ENCODE measurements at places on chromosomes 3 and 15.

DNA sequence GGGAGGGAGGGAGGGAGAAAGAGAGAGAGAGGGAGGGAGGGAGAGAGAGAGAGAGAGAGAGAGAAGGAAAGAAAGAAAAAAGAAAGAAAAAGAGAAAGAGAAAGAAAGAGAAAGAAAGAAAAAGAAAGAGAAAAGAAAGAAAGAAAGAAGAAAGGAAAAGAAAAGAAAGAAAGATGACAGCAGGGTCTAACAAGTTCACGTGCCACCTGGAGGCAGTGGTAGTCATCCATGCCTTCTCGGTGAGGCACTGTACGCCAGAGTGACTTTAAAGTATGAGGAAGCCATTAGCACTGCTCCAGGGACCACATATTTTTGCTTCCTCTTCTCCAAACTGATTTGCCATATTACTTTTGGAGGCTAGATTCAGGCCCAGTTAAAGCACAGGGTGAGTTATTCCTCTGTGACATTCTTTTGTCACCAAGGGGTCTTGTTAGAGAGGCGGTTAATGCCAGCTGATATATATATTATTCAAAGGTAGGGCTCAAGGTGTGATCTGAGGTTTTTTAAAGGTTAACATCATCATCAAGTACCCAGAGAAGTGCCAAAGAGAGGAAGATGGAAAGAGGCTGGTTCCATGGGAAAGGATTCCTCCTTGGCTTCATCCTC, at the start of gene HTR3D:
TSS of gene HTR3D (plus strand) at position 556 of the 606 bp plus-strand sequence. CDS start at position 556, 0 bp downstream.
- DNase-seq, result no peak

- peak; percentile 81 for DNase-seq
These were observed 1.9 kb downstream of the KLF13 start for GRCh38 chr15:31328428-31328968.

DNA sequence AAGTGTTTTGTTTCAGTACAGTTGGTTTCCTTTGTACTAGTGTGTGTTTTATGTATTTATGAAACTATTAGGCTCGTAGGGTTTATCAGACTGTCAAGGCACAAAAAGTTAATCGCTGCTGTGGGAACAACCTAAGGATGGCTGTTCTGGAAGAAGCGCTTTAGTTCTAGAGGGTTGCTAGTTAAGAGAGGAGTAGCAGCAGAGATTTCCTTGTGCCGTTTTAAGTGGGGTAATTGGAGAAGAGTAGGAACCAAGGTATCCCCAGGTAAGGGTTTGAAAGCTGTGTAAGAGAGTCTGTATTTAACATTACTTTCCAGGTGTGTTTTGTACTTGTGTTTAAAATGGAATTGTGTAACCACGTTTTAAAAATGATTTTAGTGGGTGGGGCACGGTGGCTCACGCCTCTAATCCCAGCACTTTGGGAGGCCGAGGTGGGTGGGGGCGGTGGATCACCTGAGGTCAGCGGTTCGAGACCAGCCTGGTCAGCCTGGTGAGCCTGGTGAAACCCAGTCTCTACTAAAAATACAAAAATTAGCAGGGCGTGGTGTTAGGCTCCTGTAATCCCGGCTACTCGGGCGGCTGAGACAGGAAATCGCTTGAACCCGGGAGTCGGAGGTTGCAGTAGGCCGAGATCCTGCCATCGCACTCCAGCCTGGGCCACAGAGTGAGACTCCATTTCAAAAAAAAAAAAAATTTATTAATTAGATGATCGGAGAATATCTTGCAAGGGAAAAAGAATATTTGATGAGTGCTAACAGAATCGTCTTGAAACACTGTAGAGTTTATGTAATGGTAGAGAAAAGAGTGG, 2.6 kb downstream of the MORF4L1 start:
- no peak for DNase-seq

DNA sequence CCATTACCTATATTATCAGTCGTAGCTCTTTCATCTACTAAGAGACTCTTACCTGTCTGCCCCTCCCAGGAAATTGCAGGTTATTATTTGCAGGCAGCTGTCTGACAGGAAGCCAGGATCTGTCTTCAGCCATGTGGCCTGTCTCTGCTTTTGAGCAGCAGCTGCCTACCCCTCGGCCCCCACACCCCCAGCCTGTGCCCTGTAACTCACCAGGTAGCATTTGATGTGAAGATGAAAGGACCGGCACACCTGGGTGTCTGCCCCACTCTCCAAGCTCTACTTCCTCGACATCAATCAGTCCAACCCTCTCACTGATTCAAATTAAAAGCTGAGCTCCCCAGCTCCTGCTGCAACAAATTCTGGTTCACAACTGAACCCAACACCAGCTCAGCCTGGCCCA, 197.2 kb upstream of the CTNNB1 start:
- DNase-seq, result no peak

GRCh38 chr15:65100442-65100841, 14.6 kb downstream of the UBAP1L start:
- no peak for DNase-seq

DNA sequence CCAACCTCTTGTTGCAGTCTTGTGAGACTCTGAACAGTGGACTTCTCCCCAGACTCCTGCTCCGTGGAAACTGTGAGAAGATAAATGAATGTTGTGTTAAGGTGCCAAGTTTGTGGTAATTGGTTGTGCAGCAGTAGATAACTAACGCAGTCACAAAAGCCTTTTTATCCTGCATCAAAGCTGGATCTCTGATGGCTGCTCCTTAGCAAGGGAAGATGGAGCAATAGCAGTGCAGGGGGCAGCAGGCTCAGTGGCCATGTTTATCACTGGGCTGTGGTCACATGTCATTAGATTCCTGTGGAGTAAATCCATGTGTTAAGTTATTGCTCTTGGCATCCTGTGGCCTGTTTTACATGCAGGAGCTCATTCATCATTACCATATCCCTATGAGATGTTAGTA, 13.5 kb downstream of the CMTM7 start:
- no peak for DNase-seq

DNA sequence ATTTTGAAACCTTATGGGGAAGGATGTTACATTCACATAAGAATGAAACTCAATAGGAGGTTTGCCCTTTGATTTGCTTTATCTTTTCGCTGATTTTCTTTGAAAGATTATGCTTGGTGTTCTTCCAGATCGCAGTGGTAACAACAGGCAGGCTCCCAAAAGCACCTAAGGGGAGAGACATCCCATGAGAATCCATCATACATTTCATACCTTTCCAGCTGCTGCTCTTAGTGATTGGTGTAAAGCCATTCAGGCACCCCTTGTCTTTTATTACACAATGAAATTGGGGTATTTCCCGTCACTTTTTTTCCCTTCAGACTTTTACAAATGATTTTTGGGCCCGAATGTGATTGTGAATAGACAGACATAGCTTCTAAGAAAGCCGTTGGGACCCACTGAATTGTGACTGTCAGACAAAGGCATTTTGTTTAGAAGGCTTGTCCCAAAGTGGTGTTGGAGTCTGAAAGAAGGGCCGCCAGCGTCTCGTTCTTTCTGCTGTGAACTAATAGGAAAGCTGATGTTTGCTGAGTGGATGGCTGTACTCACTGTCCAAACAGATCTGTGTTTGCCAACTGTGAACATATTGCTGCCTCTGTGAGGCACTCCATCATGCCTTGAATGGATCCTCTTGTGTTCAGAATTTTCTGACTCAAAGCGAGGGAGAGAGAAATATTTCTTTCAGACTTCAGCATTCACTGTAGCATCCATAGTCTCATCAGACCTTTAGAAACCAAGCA, 164.3 kb downstream of the FNDC3B start:
- DNase-seq, result no peak

DNA sequence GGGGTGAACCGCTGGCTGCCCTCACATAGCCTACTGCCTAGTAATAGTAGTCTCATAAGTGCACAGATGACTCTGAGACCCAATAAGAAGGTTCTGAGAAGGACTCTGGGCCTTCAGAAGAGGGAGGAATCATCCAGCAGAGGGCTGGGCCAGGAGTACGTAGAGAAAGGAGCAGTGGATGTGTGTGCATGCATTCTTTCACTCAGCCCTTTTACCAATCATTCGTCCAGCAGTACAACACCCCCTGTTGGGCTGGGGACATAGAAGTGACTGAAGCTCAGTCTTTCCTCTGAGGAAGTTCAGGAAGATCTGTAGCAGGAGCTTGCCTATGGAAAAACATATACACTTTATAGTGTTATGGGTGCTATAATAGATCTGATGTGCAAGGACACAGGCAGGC, 333.1 kb downstream of the CLSTN2 start:
- DNase-seq, result no peak

- no peak for DNase-seq
These were observed 64.4 kb upstream of the PHLDB2 start for GRCh38 chr3:111794711-111795110.

GRCh38 chr3:104687362-104687761, 679.3 kb upstream of the ALCAM start:
- no peak for DNase-seq
